ENCODE measurements at places on chromosomes 1 and 21.
A peak's percentile ranks its signal among the peaks of the same experiment; 100 is the strongest.

DNA sequence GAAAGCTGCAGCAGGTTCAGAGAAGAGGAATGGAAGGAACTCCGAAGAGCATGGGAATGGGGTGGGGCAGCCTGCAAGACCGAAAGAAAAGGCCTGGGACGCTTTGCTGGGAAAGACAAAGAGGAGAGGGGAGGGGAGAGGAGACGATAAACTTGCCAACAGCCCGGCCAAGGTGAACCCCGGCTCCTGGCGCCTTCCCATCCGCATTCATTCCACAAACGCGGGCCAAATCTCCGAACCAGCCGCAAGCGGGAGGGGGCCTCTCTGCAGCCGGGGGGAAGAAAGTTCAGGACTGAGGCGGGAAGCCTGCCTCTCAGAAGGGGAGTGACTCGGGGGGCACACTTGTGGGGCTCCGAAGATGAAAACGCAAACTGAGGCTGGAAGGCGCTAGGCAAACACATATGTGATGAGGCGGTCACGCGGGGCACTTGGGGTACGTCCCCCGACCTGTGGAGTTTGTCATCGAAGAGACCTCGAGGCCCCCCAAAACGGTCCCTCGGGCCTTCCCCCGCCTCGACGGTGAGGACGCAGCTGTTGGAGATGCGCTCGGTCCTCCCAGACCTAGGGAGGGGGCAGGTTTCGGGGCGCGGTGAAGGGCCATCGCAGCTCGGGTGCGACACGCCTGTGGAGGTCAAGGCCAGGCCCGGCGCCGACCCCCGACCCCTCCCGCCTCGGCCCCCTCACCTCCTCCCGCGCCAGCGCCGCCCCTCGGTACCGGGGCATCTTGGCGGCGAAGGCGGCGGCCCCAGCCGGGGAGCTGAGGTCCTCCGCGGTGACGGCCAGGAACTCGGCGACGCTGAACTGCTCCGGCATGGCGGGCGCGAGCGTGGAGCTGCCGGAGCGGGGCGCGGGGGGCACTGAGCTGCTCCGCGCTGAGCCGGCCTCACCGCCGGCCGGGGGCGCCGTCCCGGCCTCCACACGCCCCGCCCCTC, at the start of gene ASAP3:
Gene ASAP3 (minus strand): TSS at position 859 of the 932 bp plus-strand sequence. CDS start 46 bp downstream, at position 813.
- DNase-seq: peak; percentile 44

- DNase-seq: no peak
Measured at GRCh38 chr1:204348242-204348641, 11.5 kb downstream of the PLEKHA6 start.

GRCh38 chr1:212433577-212434462, 1.1 kb downstream of the NENF start:
- no peak for DNase-seq

- DNase-seq: no peak
Measured at GRCh38 chr1:226419284-226420029, 11.6 kb upstream of the PARP1 start.

GRCh38 chr1:84355556-84355955, 42.7 kb upstream of the DNASE2B start:
- no peak for DNase-seq

GRCh38 chr1:25973610-25974321, 24.1 kb downstream of the PAFAH2 start:
- DNase-seq: no peak

DNA sequence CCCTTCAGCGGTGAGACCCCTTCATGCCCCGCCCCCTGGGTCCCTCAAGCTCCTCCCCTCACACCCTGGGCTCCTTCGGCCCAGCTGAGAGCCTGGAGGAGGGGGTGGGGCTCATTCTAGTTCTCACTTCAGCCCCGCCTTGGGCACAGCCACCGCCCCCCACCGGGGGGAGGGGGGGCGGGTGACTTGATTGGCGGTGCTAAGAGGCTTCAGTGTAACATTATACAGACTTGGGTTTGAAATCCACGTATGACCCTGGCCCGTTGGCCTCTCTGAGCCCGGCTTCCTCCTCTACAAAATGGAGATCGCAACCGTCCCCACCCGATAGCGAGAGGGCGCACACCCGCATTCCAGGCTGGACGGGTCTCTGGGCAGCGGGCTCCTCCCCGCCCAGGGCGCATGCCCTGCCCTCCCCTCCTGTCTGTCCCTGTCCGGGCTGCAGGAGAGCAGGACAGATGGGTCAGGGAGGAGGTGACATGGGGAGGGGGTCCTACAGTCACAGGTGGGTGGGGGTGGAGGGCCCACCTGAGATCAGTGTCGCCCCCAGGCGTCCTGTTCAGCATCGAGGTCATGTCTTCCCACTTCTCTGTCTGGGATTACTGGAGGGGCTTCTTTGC, 5.1 kb downstream of the CLCNKB start:
- peak; percentile 62 for DNase-seq

- no peak for DNase-seq
Measured at GRCh38 chr1:11579506-11579905, 74.7 kb downstream of the FBXO2 start.

- peak; percentile 71 for DNase-seq
Measured at GRCh38 chr1:188386666-188387065, 1557.9 kb downstream of the PLA2G4A start.

Measured in mesenchymal stem cell (in vitro differentiated cells and primary cell).